Esophagus muscularis mucosa (tissue), 4 donors: ENCODE measurements at places on chromosomes 3 and 15. TPM values are rescaled to one million over a fixed set of nuclear protein-coding genes. Genes with fewer than 3 reads are reported as not detected.

- no peaks in the 10 kb centered on the region for H3K27me3 ChIP-seq
- DNase-seq = no peak
Measured at GRCh38 chr3:103786296-103786695, 1351.5 kb downstream of the ZPLD1 start.

RLBP1 gene
- total RNA-seq = not detected

SCN11A gene
- total RNA-seq = 0.42 TPM

P2RY1 gene
- total RNA-seq = 1.7 TPM

DNA sequence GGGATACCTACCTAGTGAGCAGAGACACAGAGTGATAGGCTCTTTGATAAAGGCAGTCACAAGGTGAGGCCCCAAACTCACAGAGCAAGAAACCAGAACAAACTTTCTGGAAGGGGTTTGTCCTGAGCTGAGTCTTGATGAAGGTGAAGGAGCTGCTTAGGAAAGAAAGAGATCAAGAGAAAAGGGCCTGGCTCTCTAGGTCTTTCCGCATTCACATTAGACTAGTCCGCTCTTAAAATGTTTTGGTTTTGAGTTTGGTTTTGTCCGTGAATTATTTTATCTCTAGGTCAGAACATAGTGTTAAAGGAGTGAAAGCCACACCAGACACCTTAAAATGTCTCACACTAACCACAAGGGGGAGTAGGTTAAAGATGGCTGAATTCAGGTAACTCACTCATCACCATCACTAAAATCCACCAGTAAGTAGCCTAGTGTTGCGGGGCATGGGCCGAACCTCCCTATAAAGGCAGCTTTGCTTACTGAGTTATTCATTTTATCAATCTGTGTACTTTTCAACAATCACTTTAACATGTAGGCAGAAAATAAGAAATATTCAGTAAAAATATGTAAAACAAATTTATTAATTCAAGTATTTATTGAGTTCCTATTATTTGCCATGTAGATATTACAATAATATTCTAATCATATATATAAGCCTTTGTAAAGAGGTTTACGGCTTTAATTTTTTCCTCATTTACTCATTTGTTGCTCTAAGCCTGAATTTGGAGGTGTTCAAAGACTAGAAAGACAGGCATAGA is 121.5 kb upstream of the TSC22D2 start:
- DNase-seq = no peak
- H3K27ac ChIP-seq = no peak overlapping the region
- H3K36me3 ChIP-seq = no peaks in the 10 kb centered on the region
- no peak overlapping the region for H3K4me3 ChIP-seq
- H3K4me1 ChIP-seq = no peaks in the 10 kb centered on the region

C3orf70 gene
- 54.0 TPM for total RNA-seq

FBN1 gene
- total RNA-seq = 238 TPM

DNA sequence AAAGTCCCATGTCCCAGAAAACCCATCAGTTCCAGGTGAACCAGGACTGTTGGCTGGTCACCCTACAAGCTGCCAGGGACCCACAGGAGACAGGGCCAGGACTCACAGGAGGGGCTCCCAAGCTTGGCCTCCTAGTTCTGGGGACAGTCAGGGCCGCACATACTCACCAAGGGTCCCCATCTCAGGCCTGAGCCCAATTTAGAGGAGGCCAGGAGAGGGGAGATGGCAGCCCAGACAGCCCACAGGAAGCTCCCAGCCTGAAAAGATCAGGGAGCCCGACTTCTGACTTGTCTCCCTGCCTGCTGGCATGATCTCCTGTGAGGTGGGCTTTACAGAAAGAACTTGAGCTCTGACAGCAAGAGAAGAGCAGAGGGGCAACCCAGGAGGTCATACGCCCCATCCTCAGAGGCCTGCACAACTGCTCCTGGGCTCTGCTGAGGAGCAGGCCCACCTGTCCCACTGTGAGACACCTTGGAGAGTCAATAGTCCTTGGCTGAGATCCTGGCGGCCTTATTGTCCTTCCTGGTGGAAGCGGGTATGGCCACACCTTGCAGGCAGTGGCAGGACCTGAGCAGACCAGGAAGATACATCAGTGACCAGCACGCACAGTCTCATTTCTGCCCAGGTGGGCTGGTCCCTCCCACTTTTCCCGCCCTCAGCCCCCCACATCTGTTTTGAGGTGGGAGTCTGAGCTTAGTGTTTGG is 2.5 kb upstream of the ISLR start:
- no peaks in the 10 kb centered on the region for H3K36me3 ChIP-seq

CCR3 gene
- not detected for total RNA-seq

GRCh38 chr3:123899300-123899865 is 15.3 kb upstream of the MYLK start:
- DNase-seq = no peak
- H3K4me3 ChIP-seq = no peak overlapping the region
- no peaks in the 10 kb centered on the region for H3K27me3 ChIP-seq
- no peaks in the 10 kb centered on the region for H3K36me3 ChIP-seq
- no peaks in the 10 kb centered on the region for H3K4me1 ChIP-seq

SV2B gene
- 2.1 TPM for total RNA-seq

NECTIN3 gene
- total RNA-seq = 24.9 TPM

DNA sequence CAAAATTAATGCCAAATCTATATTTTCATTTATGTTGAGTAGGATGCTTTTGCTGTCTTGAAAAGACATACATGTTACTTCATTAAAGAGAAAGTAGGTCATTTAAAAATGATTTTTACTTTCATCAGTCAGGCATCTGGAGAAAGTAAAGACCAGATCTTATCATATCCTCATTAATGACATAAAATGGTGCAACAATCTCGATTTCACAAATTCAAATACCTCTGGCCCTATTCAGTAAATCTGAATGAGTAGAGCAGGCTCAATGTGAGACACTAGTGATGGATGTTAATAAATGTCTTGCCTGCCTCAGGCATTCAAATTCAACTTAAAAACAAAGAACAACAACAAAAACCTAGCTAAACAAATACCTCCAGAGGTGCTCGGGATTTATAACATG is 714.1 kb downstream of the NAALADL2 start:
- no peak overlapping the region for H3K27ac ChIP-seq
- no peak overlapping the region for H3K4me3 ChIP-seq
- DNase-seq = no peak

TUSC7 gene
- total RNA-seq = not detected

GRCh38 chr15:66138892-66139590 is 114.5 kb downstream of the MEGF11 start:
- no peak overlapping the region for H3K4me3 ChIP-seq
- no peak for DNase-seq
- no peaks in the 10 kb centered on the region for H3K27me3 ChIP-seq
- no peak overlapping the region for H3K27ac ChIP-seq

GRCh38 chr3:132416161-132416560 is 1.1 kb upstream of the DNAJC13 start:
- DNase-seq = no peak
- H3K27me3 ChIP-seq = no peaks in the 10 kb centered on the region
- H3K36me3 ChIP-seq = no peaks in the 10 kb centered on the region
- H3K4me3 ChIP-seq = no peak overlapping the region
- H3K27ac ChIP-seq = no peak overlapping the region

MUC20 gene
- 6.8 TPM for total RNA-seq

DNA sequence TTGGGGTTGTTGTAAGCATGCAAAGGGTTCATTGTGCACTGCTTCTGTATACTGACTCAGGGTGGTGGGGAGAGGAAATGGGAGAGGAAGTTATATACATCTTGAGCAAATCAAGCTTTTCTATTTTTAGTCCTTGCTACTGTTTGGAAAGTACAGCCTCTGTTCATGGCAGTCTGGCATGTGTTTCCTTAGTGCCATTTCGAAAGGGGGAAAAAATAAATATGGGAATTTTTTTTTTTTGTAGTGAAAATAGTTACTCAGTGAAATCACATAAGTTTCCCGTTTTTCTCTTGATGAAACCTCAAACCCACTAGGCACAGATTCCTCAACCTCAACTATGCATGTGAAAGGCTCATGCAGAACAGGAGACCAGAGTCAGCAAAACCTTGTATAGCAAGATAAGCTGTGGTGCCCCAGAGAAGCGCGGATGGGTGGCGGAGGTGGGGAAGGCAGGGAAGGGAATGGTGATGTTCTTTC is 353.3 kb downstream of the LPP start:
- H3K36me3 ChIP-seq = no peaks in the 10 kb centered on the region
- H3K27ac ChIP-seq = peak overlapping the region; percentile 40
- H3K27me3 ChIP-seq = no peaks in the 10 kb centered on the region
- H3K4me1 ChIP-seq = peaks cover 52% of the 10 kb centered on the region
- H3K4me3 ChIP-seq = no peak overlapping the region

DNA sequence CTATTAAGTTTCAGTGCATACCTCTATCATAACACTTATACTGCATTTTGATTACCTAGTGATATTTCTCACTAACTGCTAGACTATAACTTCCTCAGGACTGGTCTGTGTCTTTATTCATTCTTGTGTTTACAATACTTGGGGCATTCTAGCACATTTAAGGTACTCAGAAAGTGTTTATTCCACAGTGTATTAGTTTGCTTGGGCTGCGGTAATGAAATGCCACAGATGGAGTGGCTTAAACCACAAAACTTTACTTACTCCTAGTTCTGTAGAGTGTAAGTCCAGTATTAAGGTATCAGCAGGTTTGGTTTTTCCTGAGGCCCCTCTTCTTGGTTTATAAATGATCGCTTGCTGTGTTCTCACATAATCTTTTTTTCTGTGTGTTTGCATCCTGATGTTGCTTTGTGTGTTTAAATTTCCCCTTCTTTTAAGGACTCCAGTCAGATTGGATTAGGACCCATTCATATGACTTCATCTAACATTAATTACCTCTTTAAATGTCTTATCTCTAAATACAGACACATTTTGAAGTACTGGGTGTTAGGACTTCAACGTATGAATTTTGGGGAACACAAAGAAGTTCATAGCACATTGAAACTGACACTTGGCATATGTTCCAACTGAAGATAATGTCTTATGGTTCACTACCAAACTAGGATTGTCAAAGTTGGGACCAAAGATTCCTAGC is 23.9 kb downstream of the RNF111 start:
- no peaks in the 10 kb centered on the region for H3K27me3 ChIP-seq
- H3K36me3 ChIP-seq = no peaks in the 10 kb centered on the region
- H3K27ac ChIP-seq = no peak overlapping the region

HLTF gene
- total RNA-seq = 18.3 TPM

CCDC54 gene
- total RNA-seq = not detected

- peak within 1 kb of the TSS; percentile 90 for H3K27ac ChIP-seq
- H3K4me3 ChIP-seq = peak within 1 kb of the TSS; percentile 77
- peaks cover 28% of the 10 kb centered on the region for H3K4me1 ChIP-seq
- H3K27me3 ChIP-seq = no peaks in the 10 kb centered on the region
- DNase-seq = peak; percentile 94
Measured at GRCh38 chr3:31981206-31982181, at the start of the genes OSBPL10 and ZNF860. Gene OSBPL10 (minus strand): TSS chr3:31981262. CDS start chr3:31981179, 83 bp downstream. Gene ZNF860 (plus strand): TSS chr3:31981750. CDS start chr3:31989080, 7,330 bp downstream.

GRCh38 chr15:64687172-64687571 is 88.2 kb downstream of the RBPMS2 start:
- peak overlapping the region; percentile 85 for H3K27ac ChIP-seq
- no peak overlapping the region for H3K4me3 ChIP-seq
- H3K4me1 ChIP-seq = peaks cover 67% of the 10 kb centered on the region

ACTL6A gene
- 27.4 TPM for total RNA-seq

DNA sequence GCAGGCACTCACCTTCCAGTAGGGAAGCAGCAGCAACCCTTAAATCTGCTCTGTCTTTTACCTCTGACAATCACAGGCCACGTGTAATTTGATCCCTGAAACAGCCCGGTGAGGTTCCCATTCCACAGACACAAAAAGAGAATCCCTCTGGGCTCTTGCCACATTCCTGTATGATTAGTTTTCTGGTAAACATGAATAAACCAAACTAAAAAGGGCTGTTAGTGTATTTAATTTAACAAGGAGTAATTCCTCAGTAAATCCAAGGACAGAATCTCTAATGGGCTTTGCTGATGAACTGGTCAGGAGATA is 186.9 kb downstream of the FAM43A start:
- no peak overlapping the region for H3K27ac ChIP-seq
- no peaks in the 10 kb centered on the region for H3K27me3 ChIP-seq
- DNase-seq = no peak
- no peak overlapping the region for H3K4me3 ChIP-seq
- no peaks in the 10 kb centered on the region for H3K36me3 ChIP-seq

RTP4 gene
- 0.71 TPM for total RNA-seq

- H3K36me3 ChIP-seq = peaks cover 95% of the 10 kb centered on the region
- no peak overlapping the region for H3K27ac ChIP-seq
- no peak for DNase-seq
Measured at GRCh38 chr3:197775317-197775716, 15.7 kb upstream of the LRCH3 start.

GRCh38 chr15:76642671-76643070 is 262.5 kb downstream of the SCAPER start:
- no peak overlapping the region for H3K4me3 ChIP-seq
- H3K27ac ChIP-seq = no peak overlapping the region
- H3K27me3 ChIP-seq = no peaks in the 10 kb centered on the region
- H3K4me1 ChIP-seq = no peaks in the 10 kb centered on the region

- no peak overlapping the region for H3K27ac ChIP-seq
- H3K4me3 ChIP-seq = no peak overlapping the region
- H3K4me1 ChIP-seq = peaks cover 21% of the 10 kb centered on the region
- no peak for DNase-seq
Measured at GRCh38 chr3:70729845-70730244, 417.4 kb upstream of the MDFIC2 start.

GRCh38 chr3:99505200-99505599 is 133.2 kb upstream of the COL8A1 start:
- H3K4me3 ChIP-seq = no peak overlapping the region
- no peaks in the 10 kb centered on the region for H3K27me3 ChIP-seq
- peaks cover 28% of the 10 kb centered on the region for H3K4me1 ChIP-seq
- no peak for DNase-seq

GRCh38 chr3:7734456-7734855 is 767.2 kb upstream of the LMCD1 start:
- H3K27me3 ChIP-seq = no peaks in the 10 kb centered on the region
- no peaks in the 10 kb centered on the region for H3K36me3 ChIP-seq
- no peaks in the 10 kb centered on the region for H3K4me1 ChIP-seq
- no peak overlapping the region for H3K27ac ChIP-seq
- DNase-seq = no peak

DNA sequence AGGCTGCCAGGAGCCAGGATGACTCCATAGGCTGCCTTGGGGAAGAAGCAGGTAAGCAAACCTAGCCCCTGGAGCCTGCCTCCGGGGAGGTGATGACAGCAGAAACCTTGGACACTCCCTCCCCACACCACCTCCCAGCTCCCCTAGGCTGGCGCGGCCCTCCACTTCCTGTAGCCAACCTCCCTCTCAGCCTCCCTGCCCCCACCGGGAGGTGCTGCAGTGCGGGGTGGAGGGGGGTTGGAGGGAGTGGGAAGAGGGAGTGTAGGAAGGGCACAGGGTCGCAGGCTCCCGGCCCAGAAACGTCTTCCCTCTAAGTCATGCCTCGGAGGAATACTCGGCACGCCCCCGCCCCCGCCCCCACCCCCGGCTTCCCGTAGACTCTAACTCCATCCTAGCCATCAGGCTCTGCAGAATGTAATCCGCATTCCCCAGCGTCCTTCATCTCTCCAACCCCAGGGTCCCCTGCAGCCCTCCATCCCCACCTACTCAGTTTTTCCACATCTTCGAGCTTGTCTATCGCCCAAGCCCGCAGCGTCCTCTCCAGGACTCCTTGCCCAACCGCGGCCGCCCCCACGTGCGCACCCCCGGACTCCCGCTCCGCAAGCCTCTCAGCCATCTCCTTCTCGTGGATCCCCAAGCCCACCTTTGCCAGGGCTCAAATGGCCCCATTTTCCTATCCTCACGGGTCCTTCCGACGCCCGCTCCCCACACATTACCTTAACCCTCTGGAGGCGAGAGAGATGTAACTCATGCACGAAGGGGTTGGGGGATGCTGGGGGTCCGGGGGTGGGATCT is 528 bp downstream of the LPCAT4 start:
- peaks cover 16% of the 10 kb centered on the region for H3K4me1 ChIP-seq
- peaks cover 13% of the 10 kb centered on the region for H3K36me3 ChIP-seq
- H3K4me3 ChIP-seq = peak overlapping the region; percentile 93
- DNase-seq = peak; percentile 89
- H3K27ac ChIP-seq = peak overlapping the region; percentile 98
